GF-D8 (cell line): ENCODE measurements at places on chromosomes 6 and 20.

DNA sequence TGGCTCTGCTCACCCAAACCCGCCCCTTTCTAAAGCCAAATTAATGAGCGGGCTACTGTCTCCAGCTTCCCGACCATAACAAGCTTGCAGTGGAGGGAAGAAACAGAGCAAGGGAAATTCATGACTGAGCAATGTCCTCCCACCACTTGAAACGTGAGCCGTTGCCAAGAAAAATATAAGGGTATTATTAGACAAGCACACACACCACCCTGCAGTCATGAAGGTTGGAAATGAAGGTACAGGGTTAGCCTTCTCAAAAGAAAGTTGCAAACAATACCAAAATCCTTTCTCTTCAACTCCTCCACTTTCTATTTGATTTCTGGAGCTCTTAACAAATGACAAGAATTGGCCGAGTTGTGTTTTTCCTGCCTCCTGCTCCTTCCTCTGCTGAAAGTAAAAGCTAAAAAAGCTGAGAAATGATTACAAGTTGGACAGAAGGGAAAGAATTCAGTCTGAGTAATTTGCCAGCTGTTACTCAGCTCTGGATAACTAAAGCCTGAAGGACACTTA is 151.1 kb upstream of the B3GAT2 start:
- DNase-seq, result no peak

- DNase-seq, result no peak
These were observed 392.7 kb upstream of the MAN1A1 start for GRCh38 chr6:119742188-119742803.

- no peak for DNase-seq
These were observed 200.0 kb upstream of the SGK1 start for GRCh38 chr6:134517868-134518267.

DNA sequence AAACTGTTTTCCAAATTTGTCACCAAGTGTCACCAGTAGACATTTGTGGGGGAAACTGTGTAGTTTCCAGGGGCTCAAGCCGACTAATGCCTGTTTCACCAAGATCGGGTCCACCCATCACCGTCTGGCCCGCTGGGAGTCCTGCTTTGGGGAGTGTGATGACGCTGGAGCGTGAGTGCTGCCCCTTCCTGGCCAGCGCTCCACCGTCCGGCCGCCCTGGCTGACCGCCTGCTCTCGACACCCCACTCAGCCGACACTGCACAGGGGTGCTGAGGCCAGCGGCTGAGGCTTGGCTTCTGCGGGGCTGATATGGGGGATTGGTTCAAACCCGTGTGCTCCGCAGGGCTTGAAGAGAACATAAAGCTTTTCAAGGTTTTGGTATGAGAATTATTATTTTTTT is 160.1 kb downstream of the SMOC2 start:
- no peak for DNase-seq

- no peak for DNase-seq
These were observed 12.1 kb downstream of the DEF6 start for GRCh38 chr6:35309611-35310264.

- no peak for DNase-seq
These were observed 120.0 kb downstream of the UTRN start for GRCh38 chr6:144405163-144405562.

DNA sequence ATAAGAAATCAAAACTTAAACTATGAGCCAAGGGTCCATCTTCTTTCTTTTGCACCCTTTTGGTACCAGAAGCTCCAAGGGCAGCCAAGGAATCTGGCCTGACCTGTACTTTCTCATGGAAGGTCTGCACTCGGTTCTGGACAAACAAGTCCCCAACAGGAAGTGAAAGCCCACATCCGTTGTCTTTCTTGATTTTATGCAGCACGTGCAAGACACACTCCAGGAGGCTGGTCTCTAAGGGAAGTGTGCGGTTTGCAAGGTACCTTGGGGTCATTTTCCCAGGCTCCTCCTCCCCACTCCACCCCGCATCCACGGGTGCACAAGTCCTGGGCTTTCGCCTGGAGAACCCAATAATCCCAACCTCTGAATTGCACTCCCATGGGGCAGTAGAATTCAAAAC is 101.9 kb downstream of the NFATC2 start:
- DNase-seq, result no peak
